ENCODE measurements at places on chromosomes 11 and 22. TPM values are rescaled to one million over a fixed set of nuclear protein-coding genes. Genes with fewer than 3 reads are reported as not detected.

The SEC14L6 gene
- total RNA-seq = not detected

The GVQW3 gene
- total RNA-seq = 4.2 TPM

The RELT gene
- total RNA-seq = 29.8 TPM

The RAB39A gene
- 0.12 TPM for total RNA-seq

The VPREB1 gene
- not detected for total RNA-seq

The ZNF215 gene
- 2.3 TPM for total RNA-seq

The TNRC6B gene
- 57.1 TPM for total RNA-seq

The FAM227A gene
- 0.39 TPM for total RNA-seq

The MAPK12 gene
- 8.8 TPM for total RNA-seq

The KCTD14 gene
- 0.49 TPM for total RNA-seq

The KCNC1 gene
- total RNA-seq = not detected

The TIGD3 gene
- 0.34 TPM for total RNA-seq

The DDB1 gene
- total RNA-seq = 225 TPM

The OR10A2 gene
- total RNA-seq = not detected

The OR51B5 gene
- not detected for total RNA-seq

The MOGAT2 gene
- not detected for total RNA-seq
